ENCODE measurements at places on chromosomes 3 and 15.

- peak; percentile 9 for DNase-seq
Measured at GRCh38 chr3:17336291-17336690, 406.1 kb downstream of the TBC1D5 start.

DNA sequence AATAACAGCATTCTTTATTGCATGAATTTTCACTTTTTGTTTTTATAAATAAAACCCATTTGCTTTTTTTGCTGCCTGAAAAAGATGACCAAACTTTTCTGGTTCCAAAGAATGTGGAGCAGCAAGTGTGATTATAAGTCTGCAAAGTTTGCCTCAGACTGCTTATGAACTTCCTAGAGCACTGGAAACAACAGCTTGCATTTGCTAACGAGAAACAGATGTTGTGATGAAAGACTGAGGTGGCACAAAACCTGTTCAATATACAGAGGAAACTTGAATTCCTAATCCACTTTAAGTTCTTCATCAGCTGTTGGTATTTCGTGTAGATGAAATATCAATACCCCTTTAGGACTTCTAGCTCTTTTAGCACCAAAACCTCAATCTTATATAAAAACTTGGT, 9.3 kb downstream of the ZPLD1 start:
- DNase-seq: no peak

DNA sequence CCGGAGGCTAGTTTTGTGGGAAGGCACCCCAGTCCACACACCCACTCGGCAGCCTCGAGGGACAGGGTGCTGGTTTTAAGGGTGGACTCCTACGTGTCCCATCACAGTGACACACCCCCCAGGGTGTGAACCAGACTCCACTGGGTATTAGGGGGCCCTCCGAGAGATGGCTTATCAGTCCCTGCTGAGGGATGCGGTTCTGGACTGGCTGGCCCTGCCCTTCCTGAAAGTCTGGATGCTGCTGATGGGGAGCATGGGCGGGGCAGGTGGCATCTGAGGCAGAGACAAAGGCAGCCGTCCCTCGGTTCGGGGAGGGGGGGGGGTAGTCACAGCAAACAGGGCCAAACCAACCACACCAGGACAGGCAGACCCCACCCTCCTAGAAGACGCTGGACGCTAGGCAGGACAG, 939 bp upstream of the ULK3 start:
- DNase-seq: no peak

DNA sequence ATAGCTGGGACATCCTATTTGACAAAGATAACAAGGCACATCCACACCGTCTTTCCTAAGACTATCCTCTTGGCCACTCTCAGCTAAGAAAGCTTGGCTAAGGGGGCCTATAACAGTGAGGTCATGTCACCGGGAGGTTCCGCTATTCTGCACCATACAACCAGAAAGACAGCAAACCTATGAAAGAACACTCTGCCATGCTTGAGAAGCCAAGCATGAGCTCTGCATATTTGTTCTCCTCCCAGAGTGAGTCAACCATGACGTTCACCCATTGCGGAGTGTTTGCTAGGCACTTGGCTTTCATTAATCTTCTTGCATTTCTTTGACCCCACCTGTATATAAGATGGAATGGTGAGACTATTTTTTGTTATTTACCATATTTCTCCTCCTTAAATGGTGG, 141.2 kb downstream of the GMNC start:
- peak; percentile 53 for DNase-seq

- no peak for DNase-seq
Measured at GRCh38 chr15:74444106-74445062, 10.6 kb upstream of the SEMA7A start.

DNA sequence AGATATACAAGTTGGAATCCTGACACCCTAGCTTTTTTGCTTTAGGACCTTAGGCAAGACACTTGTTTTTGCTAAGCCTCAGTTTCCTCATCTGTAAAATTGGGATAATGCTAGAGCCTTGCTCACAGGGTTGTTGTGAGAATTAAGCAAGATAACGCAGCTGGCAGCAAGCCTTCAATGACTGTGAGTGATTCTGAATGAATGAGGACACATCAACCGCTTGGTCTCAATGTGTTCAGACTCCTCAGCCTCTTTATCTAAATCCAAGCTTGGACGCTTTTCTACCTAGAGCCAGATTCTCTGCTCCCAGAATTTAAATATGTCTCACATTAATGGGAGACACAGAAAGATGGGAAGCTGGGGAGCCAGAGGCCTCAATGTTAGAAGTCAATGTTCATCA, 11.8 kb upstream of the TLE3 start:
- DNase-seq: no peak

DNA sequence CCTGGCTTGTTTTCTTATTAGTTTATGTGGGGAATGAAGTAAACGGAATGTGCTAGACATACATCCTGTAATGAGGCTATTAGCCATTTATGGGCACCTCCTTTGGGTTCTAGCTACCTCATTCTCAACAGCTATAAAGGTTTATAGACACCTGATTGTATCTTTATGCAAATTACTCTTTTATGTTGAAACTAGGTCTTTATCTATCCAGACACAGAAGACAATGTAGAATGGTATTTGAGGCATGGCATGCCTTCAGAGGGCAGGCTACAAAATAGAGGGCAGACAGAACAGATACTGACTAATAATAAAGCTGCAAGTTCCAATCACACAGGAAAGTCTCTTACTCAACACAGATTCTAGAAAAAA, 27.1 kb downstream of the TBC1D2B start:
- DNase-seq: no peak

GRCh38 chr3:9704347-9705322, 1.0 kb downstream of the CPNE9 start:
- DNase-seq: peak; percentile 35

- no peak for DNase-seq
Measured at GRCh38 chr3:57998366-57999283, 9.6 kb upstream of the FLNB start.

DNA sequence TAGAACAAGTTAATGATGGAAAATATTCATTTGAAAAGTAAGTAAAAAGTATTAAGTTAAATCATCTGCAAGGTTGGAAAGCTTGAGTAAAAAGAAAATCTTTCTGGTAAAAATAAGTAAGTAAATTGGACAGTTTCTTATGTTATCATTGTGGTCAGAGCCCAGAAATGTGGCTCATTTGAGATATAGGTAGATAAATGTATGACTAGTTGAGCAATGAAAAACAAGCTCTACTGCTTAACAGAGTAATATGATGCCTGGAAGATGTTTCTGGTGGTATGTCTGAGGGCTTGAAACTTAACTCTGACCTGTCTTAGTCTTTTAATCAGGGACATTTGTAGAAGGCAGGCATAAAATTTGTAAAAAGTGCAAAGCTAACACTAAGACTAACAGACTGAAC, 444.0 kb downstream of the MFSD1 start:
- no peak for DNase-seq

DNA sequence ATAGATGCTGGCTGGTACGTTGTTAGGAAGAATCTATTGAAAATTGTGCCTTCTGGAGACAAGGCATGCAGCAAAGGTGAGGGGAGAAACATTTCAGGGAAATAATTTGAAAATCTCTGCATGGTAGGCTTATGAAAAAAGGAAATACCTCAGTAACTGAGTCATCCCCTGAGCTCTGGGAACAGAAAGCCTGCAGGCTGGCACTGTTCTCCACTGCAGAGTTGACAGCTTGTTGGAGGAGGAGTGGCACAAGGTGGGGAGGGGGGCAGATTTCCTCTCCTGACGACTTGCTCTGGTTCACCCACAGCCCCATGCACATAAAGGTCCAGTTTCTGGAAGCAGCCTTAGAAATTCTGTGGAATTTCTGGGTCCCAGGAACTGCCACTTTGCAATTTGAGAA, 179.4 kb downstream of the ABHD5 start:
- no peak for DNase-seq

GRCh38 chr3:141009496-141009895, 41.7 kb upstream of the SPSB4 start:
- no peak for DNase-seq

DNA sequence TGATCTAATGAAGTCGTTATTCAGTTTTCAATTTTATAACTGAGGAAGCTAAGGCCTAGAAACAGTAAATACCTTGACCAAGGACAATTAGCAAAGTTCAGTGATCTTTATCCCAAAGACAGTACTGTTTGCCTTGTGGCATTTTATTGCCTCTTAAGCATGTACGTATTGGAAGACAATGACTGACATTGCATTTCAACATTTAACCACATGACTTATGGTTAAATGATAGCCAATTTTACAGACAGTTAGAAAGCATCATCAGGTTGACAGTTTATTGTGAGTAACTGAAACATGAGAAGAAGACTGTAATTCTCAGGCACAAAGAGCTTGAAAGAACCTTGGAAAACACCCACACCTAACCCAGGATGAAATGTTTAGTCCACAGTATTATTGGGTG, 390.8 kb upstream of the ZNF385D start:
- DNase-seq: no peak

GRCh38 chr15:40031300-40031699, 7.7 kb downstream of the SRP14 start:
- DNase-seq: no peak

DNA sequence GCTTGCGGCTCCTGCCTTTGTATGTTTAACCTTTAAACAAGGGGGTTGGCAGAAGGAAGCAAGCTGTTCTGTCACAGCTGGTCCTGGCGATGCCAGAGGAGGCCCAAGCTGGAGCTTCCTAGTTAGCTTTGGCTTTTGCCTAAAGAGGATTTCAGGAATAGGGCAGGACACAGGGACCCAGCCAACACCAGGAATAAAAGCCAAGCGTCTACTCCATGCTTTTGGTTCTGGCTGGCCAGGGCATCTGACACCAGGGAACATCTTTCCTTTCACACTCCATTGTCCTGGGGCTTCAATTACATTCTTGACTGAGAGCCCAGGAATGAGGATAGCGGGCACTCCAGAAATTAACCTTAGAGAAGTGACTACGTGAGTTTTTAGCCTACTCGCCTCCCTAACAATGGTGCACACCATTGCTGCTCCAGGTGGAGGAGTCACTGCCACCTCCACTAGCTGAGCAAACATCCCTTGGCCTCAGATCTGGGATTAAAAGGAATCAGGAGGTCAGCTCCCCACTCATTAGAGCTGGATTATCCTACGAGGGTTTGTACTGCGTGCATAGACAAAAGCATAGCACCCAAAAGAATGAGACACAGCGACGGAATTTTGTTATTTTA, 38.2 kb downstream of the TPM1 start:
- no peak for DNase-seq

- no peak for DNase-seq
Measured at GRCh38 chr3:178969004-178969700, 102.5 kb downstream of the ZMAT3 start.

DNA sequence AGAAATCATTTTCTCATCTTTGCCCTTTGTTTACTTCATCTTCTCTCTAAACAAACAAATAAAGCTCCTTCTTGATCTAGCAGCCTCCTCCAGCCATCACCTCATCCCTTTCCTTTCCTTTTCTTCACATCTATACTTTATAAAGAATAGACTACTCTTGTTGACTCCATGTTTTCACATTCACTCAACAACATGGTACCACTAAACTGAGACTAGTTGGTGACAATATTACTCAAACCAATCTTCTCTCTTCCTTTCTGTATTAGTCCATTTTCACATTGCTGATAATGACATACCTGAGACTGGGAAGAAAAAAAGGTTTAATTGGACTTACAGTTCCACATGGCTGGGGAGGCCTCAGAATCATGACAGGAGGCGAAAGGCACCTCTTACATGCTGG, 324.7 kb downstream of the SOX2 start:
- DNase-seq: no peak

- DNase-seq: no peak
Measured at GRCh38 chr3:10404876-10405275, 84.0 kb upstream of the SEC13 start.

DNA sequence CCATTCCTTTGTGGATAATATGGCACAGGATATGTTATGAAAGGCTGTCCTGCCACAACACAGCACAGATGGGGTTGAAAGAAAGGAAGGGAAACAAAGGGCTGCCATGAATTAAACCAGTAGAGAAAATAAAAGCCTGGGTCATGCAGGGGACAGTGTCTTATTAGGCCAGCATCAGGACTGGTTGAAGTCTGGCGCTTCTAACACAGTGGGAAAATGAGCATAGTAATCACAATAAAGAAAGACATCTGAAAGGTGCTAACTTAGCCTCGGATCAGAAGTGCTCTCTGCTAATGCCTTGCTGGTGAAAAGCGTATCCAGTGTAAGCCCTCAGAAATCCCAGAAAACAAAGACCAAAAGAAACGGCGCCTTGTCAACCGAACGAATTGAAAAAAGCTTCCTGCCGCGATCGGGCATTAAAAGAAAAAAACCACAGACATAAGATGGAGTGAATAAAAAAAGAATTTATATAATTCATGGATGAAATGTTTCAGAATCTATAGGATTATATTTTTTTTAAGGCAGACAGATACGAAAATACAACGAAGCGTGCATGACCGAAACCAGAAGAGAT, 566 bp upstream of the MKRN3 start:
- DNase-seq: no peak

DNA sequence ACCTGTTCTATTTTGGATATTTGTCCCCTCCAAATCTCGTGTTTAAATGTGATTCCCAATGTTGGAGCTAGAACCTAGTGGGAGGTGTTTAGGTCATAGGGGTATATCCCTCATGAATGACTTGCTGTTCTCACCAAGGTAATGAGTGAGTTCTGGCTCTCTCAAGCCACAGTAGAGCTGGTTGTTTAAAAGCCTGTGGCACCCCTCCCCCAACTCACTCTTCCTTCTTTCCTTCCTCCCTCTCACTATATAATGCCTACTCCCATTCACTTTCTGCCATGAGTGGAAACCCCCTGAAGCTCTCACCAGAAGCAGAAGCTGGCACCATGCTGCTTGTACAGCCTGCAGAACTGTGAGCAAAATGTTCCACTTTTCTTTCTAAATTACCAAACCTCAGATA, 341.1 kb downstream of the SI start:
- DNase-seq: no peak

DNA sequence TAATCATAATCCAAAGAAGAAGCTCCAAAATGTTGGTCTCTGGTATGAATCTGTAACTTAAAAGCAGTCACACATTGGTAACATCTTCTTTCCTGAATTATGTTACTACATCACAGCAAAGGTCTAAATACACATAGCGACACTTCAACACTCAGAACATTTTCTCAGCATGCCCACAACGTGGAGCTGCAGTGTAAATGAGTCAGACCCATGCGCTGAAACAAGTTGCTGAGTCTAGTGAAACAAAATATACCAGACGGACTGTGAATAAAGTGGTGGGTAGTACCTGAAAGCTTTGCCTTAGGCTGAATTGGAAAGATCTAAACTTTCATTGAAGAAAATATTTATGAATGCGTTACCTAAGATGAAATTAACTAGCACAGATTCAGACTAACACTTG, 33.2 kb upstream of the GOLGA8B start:
- no peak for DNase-seq

GRCh38 chr3:52205727-52206372, 7.9 kb downstream of the ALAS1 start:
- DNase-seq: no peak

DNA sequence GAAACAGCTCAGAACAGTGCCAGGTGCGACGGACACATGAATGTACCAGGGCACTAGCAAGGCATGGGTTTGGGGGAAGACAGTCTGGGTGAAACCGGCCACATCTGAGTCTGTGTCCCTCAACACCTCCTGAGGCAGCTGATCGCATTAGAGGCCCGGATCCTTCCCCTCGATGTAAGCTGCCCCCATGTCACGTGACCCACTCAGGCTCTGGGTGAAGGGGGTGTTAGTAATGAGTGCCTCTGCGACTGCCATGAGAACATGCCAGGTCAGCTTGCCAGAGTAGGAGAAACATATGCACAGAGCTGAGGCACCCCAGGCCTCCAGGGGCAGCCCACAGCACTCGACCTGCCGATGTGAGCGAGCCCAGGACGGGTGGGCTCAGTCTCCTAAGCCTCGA, 29.7 kb downstream of the PRR23E start:
- no peak for DNase-seq

All from DMS79 (cell line).